Posterior cingulate gyrus (tissue), 11 donors: ENCODE measurements at places on chromosomes 6 and 20.

- no peak for DNase-seq
Measured at GRCh38 chr6:168206186-168206585, 113.4 kb downstream of the DACT2 start.

DNA sequence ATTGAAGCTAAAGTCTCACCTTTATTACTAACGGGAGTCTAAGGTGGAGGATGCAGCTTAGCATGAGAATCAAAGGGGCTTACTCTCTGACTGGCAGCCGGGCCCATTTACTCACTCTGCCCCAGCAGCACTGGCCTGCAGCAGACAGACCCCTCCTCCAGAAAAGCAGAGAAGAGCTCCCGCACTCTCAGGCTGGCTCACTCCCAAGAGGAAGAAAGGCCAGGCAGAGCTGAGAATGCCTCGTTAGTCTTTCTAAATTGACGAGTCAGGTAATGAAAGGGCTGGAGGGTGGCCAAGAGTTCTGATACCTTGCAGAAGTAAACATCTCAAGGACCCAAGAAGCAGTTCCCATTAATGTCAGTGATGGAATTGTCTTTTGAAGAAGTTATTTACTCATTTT lies 44.5 kb upstream of the IL20RA start:
- no peak for DNase-seq

- DNase-seq = no peak
Measured at GRCh38 chr20:54608039-54608745, 132.8 kb downstream of the DOK5 start.

DNA sequence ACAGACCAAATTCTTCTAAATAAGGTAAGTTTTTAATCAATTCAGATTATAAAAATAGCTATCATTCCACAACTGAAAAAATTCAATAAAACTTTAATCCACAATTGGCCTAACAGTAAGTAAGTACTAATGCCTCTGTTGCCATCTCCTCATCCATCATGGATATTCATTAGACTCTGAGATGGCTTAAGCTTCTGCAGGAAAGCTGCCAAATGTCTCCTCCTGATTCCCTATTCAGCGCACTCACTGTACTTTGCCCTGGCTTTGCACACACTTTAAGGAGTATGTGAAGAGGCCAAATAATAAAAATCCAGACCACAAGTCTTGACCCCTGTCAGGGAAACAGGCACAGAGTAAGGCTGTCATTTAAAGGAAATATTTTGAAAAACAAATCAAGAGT lies 23.6 kb downstream of the PGM3 start:
- no peak for DNase-seq

- no peak for DNase-seq
Measured at GRCh38 chr6:39453241-39453640, 130.7 kb upstream of the KCNK16 start.

DNA sequence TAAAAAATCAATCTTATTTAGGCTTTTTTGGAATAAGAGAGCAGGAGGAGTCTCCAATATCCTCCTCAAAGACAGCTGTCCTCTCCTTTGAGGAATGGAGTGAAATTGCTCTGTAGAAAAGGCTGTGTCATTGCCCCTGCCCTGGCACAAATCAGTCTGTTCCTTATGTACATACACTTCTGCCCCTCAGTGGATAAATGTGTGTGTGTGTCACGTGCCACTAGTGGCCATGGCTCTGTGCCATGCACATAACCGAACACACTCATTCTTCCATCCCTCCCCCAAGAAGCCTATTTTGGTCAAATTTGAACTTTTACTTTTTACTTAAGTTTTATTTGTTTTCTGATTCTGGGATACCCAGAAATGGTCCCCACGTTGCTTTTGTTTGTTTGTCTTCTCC lies 49.2 kb downstream of the ANKS1A start:
- DNase-seq = no peak

GRCh38 chr6:162862462-162862861 lies 134.7 kb downstream of the PACRG start:
- no peak for DNase-seq

GRCh38 chr6:26183581-26184366 lies 96.5 kb downstream of the HFE start:
- peak; percentile 88 for DNase-seq

DNA sequence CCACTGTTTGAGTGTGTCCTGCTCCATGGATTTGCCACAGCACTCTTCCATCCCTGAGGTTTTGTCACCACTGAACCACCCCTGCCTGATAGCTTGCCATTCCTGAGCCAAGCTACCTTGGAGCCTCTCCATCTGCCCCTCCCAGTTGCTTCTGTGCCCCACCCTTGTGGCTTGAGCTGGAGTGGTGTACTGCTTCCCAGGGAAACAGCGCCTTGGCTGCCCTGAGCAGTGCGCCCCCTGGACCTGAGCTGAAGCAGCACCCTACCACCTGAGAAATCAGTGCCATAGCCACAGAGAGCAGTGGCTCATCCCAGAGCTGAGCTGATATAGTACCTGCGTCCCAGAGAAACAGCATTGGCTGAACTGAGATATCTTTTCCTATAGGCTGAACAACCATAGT lies 40.3 kb downstream of the IL22RA2 start:
- DNase-seq = no peak

- no peak for DNase-seq
Measured at GRCh38 chr6:125656287-125656870, 93.1 kb upstream of the HEY2 start.

GRCh38 chr6:7848229-7848628 lies 62.4 kb downstream of the TXNDC5 start:
- no peak for DNase-seq

- DNase-seq = no peak
Measured at GRCh38 chr6:108626777-108627176, 66.1 kb downstream of the FOXO3 start.

DNA sequence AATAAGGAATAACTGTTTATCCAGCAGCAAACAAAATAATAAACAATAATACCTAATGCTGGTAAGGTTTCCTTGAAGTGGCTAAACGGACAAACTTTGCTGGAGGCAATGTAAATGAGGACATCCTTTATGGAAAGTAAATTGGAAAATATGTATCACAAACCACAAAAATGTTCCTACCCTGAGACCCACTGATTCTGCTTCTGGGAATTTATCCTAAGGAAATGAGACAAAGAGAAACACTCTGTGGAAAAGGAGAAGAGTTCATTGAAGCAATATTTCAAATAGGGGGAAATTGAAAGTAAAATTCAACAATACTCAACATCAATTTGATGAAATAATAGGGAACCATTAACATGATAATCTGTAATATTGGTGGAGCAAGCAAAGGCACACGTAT lies 37.9 kb downstream of the MAFB start:
- DNase-seq = no peak

- no peak for DNase-seq
Measured at GRCh38 chr6:31575335-31575901, at the start of gene TNF. Gene TNF (plus strand): TSS chr6:31575565. CDS start chr6:31575742, 177 bp downstream.

GRCh38 chr20:50111120-50111828 lies 1.7 kb downstream of the UBE2V1 start:
- no peak for DNase-seq

DNA sequence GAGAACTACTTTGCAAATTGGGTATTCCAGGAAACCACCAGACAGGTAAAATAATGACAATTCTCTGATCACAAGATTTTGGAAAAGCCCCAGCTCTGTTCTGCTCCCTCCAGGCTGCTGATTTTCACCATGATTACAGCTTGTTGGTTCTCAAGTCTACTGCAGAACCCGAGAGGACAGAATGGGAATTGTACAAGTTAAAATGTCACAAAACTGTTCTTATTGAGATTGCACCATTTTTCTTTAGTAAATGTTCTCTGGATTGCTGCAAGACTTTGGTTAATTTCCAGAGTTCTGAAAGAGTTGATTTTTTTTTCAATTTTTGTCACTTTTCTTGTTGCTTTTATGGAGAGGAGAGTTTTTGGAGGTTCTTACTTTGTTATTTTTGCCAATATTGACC lies 27.1 kb upstream of the HLA-DOA start:
- DNase-seq = no peak

DNA sequence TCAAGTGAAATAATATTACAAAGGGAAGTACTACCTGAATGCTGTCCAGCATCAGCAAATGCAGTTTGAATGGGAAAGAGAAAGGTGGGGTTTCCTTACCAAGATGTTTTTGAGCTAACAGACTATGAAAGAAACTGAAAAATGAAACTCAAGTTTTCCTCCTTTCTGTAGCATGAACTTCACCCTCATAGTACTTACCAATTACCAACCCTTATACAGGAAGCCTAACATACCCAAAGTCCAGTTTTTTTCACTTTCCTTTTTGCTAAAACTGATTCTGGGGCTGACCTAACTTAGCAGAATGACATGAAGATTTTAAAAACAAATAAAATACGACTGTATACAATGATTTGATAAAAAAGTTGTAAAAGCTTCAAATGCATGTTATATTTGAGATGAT lies 5.2 kb downstream of the ZNFX1 start:
- DNase-seq = no peak

GRCh38 chr20:25136643-25137559 lies 55.0 kb upstream of the VSX1 start:
- DNase-seq = peak; percentile 75

- no peak for DNase-seq
Measured at GRCh38 chr6:115467726-115468125, 593.0 kb downstream of the FRK start.
